Stimulated activated CD4-positive, alpha-beta T cell treated with anti-CD3 and anti-CD28 coated beads, Interleukin-12 subunit alpha, Interleukin-12 subunit beta, amount 100 ng/mL, for 24 hours (primary cell): ENCODE measurements at places on chromosomes 2 and 18.

GRCh38 chr2:212528106-212528856 is 10.3 kb downstream of the ERBB4 start:
- DNase-seq = no peak

DNA sequence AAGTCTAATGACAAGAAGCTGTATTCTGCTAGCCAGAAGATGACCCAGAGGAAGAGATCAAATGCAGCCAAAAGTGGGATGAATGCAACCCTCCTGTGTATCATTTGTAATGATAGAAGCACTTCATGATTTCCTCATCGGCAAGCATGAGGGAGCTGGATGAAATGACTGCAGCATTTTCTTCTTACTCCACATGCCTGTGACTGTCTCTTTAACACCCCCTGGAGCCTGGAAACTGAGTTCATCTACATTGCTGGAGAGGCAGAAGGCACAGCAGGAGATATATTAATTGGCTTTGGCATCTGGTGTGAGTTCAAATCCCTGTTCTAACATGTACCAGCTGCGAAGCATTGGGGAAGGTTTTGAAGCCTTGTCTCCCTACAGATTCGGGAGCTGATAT is 37.7 kb downstream of the ID2 start:
- no peak for DNase-seq

DNA sequence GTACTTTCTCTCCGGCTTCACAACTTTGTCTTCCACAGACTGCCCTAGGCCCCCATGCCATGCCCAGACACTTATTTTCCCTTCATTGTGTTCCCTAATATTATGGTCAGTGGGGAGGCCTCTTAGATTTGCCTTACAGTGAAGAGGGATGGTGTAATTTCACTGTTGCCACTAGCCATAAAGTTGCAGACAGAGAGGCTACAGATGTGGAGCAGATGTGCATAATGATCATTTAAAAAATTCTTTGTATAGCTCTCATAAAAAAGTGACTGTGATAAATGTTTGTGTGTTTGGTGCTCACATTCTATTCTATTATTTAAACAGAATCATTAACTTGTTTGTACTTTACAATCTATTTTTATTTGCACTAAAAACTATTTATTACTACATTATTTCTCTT is 67.5 kb upstream of the FN1 start:
- no peak for DNase-seq

- no peak for DNase-seq
Measured at GRCh38 chr2:235614900-235615712, 121.3 kb downstream of the AGAP1 start.
